Activated CD4-positive, alpha-beta T cell treated with anti-CD3 and anti-CD28 coated beads, Interleukin-2, amount 10 ng/mL, durations not matched to agents 7 days and 5 days (primary cell): ENCODE measurements at places on chromosomes 16 and 17. TPM values are rescaled to one million over a fixed set of nuclear protein-coding genes. Genes with fewer than 3 reads are reported as not detected.

The CDIP1 gene
- total RNA-seq: 44.2 TPM

The CNGB1 gene
- total RNA-seq: not detected

The PYDC1 gene
- not detected for total RNA-seq

The WNT9B gene
- not detected for total RNA-seq

The PRR29 gene
- total RNA-seq: 3.8 TPM

The MYL11 gene
- total RNA-seq: not detected

The ZNF668 gene
- total RNA-seq: 12.9 TPM

The KRTAP2-3 gene
- not detected for total RNA-seq

The SHBG gene
- total RNA-seq: not detected

The TOM1L2 gene
- 29.5 TPM for total RNA-seq

The HOXB13 gene
- total RNA-seq: not detected

The CPHXL2 gene
- not detected for total RNA-seq

The PERCC1 gene
- total RNA-seq: not detected

The NPIPB2 gene
- 7.6 TPM for total RNA-seq

The MAPT gene
- total RNA-seq: 0.46 TPM

The EPX gene
- not detected for total RNA-seq

The TOB1 gene
- total RNA-seq: 99.0 TPM

The SHISA9 gene
- total RNA-seq: 0.04 TPM

The KIF2B gene
- total RNA-seq: not detected

The HSF4 gene
- total RNA-seq: 49.6 TPM

The CHST4 gene
- not detected for total RNA-seq
